Activated CD8-positive, alpha-beta memory T cell treated with anti-CD3 and anti-CD28 coated beads for 1 hour (primary cell): ENCODE measurements at places on chromosomes 16 and 17.

- no peak for DNase-seq
Measured at GRCh38 chr16:83336603-83337002, 471.2 kb upstream of the HSBP1 start.

DNA sequence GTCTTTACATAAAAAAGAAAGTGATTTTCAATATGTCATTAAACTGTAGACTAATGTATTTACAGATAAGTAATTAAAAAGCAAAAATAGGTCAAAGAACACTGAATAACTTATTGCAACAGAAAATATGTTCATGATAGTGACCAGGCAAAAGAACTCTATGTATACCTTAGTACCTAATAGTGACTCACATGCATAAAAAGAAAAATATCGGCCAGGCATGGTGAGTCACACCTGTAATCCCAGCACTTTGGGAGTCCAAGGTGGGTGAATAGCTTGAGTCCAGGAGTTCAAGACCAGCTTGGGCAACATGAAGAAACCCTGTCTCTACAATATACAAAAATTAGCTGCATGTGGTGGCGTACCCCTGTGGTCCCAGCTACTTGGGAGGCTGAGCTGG, 33.0 kb upstream of the TOM1L1 start:
- DNase-seq: no peak

DNA sequence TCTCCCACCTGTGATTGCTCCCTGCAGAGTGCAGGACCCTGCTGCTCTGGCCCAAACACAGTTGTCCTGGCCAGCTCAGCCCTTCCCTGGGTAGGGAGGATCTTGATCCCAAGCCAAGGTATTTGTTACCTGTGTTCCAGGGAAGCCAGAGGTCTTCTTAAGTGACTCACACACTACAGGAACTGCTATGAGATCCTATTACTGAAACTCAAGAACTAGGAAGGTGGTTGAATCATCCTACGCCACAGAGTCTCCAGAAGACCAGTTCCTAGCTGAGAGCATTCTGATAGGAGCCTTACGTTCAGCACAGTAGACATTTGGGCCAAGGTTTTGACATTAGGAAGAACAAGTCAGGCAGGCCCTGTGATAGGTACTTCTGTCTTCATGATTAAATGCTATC, 12.0 kb downstream of the CHST6 start:
- DNase-seq: no peak

GRCh38 chr17:21453144-21453898, 77.2 kb downstream of the KCNJ12 start:
- no peak for DNase-seq

DNA sequence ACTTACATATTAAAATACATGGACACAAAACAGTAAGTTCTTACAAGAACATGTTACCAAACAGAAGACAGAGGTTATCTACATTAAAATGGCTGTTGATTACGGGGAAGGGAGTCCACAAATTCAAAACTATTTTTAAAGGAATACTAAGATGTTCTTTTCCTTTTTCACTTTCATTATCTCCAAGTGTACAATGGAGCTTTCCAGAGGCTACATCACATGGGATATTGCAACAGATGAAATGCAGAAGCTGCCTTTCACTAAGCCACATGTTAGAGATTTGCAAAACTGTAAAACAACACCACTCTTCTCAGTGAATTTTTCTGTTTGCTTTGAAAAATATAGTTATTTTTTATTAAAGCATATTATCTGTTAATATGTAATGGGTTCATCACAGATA, 53.6 kb downstream of the XPO6 start:
- no peak for DNase-seq
